Fibroblast of gingiva (primary cell): ENCODE measurements at places on chromosomes 3 and 15.
A peak's percentile ranks its signal among the peaks of the same experiment; 100 is the strongest.

DNA sequence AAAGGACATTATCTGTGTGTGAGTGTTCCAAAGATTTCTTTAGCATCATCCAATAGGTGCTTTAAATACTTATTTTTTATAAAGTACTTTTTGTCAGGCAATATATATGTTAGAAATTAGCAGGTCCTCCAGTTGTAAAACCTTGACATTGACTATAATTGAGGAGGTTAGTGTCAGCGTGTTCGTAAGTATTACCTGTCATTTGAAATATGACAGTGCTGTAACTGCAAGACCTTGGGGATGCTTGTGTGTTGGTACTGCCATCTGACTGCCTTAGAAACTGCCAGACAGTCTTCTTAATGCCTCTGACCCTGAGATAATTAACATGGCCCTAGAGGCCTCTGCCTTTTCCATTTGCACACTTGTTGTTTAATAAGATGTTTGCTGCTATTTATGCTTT lies 170.7 kb downstream of the NAALADL2 start:
- no peak for DNase-seq

GRCh38 chr15:70669966-70670658 lies 93.2 kb downstream of the UACA start:
- DNase-seq, result no peak

DNA sequence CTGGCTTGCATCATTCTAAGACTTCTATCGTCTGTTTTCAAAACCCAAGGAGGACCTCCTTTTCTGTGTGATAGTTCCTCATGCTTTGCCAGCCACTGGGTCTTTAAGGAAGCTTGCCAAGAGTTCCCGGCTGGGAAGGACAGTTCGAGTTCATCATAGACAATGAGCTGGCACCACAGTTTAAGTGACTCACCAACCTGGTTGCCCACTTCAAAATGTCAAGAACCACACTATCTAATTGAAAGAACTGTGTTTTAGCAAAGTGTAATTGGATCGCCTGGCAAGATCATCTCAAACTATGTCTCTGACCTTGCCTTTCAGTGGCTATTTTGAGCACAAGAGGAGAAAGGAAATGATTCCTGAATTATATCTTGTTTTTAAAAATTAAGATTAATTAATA lies 27.9 kb downstream of the SOX2 start:
- no peak for DNase-seq

DNA sequence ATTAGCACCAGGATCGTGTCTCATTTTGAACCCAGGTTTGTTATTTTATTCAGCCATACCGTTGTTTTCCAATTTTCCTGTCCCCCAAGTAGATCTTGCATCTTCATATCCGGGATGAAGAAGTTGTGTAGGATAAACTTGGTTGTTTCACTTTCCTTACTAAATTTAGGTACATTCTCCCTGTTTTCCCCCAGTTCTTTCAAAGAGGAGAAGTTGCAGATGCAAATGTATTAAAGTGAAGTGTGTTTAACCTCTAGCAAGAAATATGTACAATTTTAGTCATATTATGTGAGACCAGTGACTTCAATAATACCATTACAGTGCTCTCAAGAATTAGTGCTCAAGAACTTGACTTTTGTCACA lies 1.3 kb downstream of the ATXN7 start:
- DNase-seq, result no peak

- DNase-seq, result peak; percentile 90
These were observed 39.9 kb upstream of the MB21D2 start for GRCh38 chr3:192957441-192958021.

DNA sequence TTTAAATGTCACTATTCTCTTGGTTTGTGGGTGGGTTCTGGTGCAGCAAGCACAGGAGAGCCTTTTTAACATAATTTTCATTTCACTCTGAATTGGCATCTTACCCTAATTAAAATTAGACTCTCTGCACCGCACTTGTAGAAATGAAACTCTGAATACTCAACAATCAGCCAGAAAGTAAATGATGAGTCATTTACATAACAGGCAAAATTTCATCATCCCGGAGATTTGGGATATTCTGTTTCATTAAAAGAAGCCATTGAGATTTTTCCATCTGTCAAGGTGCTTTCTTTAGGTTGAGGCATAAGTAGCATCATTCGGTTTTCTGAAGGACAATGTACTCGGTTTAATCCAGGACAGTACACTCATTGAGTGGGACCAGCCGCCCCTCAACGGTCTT lies 111.0 kb downstream of the RFTN1 start:
- peak; percentile 47 for DNase-seq

DNA sequence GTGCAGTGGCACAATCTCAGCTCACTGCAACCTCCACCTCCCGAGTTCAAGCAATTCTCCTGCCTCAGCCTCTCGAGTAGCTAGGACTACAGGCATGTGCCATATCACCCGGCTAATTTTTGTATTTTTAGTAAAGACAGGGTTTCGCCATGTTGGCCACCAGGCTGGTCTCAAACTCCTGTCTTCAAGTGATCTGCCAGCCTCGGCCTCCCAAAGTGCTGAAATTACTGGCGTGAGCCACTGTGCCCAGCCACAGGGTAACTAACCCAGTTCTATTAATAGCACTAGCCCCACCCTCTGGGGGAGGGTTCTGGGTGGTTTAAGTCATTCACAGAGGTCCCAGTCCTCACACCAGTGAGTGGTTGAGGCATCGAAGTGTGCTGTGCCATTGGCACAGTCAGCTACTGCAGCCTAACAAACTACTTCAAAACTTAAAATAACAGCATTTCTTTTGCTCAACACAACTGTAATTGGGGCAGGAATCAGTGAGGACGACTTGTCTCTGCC lies 44.0 kb downstream of the RHCG start:
- no peak for DNase-seq

GRCh38 chr15:50797926-50798325 lies 32.4 kb upstream of the SPPL2A start:
- DNase-seq, result no peak
